ENCODE measurements at places on chromosomes 11 and 22. TPM values are rescaled to one million over a fixed set of nuclear protein-coding genes. Genes with fewer than 3 reads are reported as not detected.

- DNase-seq = no peak
Observed at GRCh38 chr11:68130121-68130520, 8.9 kb upstream of the CHKA start.

DNA sequence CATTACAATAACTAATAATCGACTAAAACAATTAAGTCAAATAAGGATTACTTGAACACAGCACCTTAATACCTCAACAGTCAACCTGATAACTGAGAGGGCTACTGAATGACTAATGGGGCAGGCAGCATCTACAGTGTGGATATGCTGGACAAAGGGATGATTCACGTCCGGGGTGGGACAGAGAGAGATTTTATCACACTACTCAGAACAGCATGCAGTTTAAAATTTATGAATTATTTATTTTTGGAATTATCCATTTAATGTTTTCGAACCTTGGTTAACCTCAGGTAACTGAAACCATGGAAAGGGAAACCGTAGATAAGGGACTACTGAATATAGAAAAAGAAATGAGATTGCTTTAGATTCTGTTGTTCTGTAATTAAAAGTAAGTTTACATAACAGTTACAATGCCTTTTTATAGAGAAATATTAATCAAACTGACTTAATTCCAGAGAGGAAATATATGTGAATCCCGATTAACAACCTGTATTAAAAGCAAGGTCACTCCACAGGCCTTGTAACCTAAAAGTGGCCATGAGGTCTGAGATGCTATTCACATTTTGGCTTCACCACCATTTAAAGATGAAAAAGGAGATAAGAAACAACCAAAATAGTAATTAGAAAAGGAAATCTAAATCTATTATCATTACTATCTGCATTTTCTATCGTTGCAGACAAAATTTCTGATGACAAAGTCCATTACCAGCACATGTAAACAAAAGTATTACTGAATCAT lies 119.0 kb upstream of the TP53AIP1 start:
- DNase-seq = no peak

LDHAL6A gene
- not detected for total RNA-seq

IGF2 gene
- total RNA-seq = 68.8 TPM

STK33 gene
- 24.9 TPM for total RNA-seq

Measured in heart right ventricle (tissue), 16 donors.